CD8-positive, alpha-beta memory T cell (primary cell): ENCODE measurements at places on chromosomes 5 and 9. TPM values are rescaled to one million over a fixed set of nuclear protein-coding genes. Genes with fewer than 3 reads are reported as not detected.

DNA sequence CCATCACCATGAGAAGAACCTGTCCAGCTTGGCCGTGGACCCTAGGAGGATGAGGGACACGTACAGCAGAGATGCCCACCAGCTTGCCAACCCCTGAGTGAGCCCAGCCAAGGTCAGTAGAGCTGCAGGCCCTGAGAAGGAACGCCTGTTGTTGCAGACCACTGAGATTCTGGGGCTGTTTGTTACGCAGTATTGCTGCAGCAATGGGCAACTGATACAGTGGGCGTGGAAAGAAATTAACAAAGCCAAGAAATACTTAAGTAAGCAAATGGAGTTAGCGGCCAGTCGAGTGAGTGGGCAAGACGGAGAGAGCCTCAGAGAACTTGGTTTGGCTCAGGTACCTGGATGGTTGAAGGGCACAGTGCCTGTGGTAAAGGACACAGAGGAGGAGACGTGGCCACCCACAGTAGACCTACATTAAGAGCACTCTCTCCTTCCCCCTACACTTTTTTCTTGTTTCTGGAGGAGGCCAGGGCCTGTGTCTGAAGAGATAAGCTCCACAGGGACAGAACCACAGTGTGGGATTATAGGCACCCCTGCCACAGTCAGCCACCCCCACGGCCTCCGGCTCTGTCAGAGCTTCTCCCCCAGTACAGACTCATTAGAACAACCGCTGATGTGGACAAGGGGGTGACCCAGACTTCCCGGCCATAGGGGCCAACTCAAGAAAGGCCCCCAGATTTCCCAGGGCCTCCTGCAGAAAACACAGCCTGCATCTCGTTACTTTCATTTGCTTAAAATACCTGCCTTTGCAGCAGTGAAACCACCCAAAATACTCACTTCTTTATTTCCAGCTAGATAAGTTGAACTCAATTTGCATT lies 40.1 kb upstream of the GRHPR start:
- DNase-seq, result no peak

DNA sequence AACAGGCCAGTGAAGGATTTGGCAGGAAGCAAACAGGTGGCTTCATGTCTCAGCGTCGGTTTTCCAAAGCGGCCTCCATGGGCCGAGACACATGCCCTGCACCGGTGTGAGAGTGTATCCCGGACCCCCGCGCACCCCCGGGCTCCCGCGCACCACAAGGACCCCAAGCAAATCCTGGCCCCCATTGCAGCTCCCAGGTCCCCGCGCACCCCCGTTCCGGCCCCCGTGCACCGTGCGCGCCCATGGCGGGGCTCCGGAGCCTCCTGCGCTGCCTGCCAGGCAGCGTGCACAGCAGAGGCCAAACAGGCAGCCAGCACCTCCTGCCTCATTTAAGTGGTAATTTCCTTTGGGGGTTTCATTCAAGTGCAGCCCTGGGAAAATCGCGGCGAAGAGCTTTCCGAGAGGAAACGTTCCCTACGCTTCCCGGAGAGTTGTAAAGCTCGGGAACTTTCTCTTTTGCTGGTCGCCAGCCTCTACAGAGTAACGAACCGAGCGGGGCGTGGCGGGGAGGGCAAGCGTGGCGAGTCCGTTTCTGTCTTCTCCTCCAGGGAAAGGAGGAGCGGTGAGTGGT lies 145.5 kb upstream of the SLC24A2 start:
- no peak for DNase-seq

- DNase-seq, result no peak
Observed at GRCh38 chr5:54528633-54529209, 11.2 kb downstream of the SNX18 start.

- no peak for DNase-seq
Observed at GRCh38 chr5:135615581-135616260, 36.9 kb upstream of the CXCL14 start.

DNA sequence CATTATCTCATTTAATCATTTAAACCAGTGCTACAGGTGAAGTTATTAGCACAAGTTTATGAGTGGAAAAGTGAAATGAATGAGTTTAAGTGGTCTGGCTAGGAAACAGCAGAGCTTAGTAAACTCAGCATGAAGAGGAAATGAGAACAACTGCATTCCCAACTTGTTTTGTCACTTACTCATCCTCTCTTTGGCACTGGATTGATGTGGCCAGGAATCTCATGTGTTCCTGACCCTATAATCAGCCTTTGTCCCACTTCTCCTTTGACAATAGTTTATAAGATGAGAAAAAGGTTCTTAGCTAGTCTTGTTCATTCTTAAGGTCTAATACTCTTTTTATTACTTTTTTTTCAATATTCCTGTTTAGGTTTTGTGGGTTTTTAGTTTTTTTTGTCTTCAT lies 559.2 kb upstream of the TLE4 start:
- no peak for DNase-seq

DNA sequence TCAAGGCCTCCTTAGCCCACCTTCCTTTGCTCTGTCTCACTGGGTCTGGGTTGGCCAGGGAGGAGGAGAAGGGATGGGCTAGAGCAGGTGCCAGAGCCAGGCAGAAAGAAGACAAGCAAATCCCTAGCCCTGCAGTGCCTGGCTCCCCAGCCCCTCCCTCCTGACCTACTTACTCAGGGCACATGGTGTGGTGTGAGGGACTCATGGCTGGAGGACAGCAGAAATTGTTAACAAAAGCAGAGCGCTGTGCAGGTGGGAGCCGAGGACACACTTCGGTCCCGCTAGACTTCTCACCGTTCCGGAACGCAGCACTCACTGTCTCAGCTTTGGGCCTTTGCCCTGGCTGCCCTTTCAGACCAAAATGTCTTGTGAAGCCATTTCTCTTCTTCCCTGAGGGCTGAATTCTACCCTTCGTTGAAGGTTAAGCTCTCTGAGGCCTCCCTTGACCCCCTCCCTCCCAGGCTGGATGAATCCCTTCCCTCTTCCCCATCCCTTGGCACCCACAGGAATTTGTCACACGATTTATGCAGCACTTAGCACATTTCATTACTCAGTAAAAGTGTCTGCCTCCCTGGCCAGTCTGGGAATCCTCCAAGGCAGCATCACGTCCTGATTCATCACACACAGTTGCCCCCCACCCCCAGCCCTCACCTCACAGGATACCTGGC lies 263.9 kb upstream of the TRPC7 start:
- DNase-seq, result no peak

DNA sequence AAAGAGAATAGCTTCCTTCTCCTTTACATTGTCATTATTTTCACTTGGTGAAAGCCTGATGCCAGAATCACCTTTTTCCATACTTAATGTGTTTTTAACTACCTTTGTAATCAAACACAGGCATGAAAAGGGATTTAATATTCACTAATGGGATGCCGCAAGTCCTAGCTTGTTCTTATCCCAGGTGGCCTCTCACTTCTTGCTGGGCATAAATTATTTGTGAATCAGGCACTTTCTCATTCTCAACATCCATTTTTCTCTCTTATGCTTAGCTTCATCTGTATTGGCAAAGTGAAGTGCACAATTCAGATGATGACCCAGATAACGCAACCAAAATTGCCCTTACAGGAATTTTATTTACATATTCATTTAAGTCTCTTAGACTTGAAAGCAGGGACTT lies 10.9 kb downstream of the ACTL7B start:
- no peak for DNase-seq

DNA sequence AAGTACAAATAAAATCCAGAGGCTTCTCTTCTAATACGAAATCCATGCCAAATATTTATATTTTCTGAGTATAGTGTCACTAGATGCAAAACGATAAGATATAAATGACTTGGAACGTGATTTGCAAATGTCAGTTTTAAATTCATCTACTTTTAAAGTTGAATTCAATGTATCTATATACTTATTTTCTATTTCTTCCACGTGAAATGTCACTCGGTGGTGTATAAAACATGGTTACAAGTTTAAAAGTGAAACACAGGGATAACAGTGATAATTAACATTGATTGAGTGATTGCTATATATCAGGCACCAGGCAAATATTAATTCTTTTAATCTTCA lies 54.8 kb downstream of the HINT1 start:
- no peak for DNase-seq

DNA sequence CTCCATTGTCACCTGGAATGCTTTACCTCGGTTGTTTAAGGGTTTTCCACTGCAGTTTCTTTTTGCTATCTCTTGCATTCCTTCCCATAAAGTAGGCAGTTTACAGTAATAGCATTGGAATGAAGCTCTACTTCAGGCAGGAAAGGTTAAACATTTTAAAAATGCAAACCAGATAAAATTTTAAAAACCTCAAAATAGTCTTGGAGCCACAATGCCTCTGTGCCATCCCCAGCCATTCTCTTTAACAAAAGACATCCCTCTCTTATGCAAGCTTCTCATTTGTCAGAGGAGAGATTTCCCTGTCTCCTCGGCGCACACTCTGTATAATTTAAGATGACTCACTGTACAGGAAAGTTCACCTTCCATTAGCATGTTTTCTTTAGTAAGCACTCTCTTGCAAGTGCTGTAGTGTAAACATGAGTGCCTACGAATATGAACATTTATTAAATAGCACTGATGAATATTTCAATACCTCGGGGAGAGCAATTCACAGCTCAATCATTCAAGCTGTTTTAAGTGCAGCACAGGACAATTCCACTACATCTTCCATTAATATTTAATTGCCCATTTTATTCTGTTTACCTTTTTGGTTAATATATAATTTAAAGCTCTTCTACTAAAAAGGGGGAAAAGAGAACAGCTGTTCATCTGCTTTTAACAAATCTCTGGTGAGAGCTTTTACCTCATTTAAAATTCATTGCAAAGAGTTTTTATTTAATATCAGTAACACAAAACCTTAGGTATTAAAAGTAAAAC lies 343.6 kb downstream of the SPATA31D1 start:
- no peak for DNase-seq

DNA sequence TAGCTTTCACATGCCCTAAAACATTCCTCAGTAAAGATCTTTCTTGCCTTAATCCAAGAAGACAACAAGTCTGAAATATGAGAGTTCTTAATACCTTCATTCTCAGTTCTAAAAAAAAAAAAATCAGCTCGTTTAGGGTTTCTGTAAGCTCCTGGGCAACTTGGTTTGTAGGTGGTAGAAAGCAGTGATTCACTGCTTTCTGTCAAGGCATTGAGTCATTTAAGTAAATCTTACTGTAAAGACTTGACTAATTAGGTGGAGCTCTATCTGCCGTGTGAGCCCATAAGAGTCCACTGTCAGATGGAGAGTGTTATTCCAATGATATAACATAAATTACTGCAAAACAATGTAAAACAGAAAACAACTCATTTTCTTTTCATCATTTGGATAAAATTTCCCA lies 56.1 kb upstream of the MAST4 start:
- DNase-seq, result no peak

DNA sequence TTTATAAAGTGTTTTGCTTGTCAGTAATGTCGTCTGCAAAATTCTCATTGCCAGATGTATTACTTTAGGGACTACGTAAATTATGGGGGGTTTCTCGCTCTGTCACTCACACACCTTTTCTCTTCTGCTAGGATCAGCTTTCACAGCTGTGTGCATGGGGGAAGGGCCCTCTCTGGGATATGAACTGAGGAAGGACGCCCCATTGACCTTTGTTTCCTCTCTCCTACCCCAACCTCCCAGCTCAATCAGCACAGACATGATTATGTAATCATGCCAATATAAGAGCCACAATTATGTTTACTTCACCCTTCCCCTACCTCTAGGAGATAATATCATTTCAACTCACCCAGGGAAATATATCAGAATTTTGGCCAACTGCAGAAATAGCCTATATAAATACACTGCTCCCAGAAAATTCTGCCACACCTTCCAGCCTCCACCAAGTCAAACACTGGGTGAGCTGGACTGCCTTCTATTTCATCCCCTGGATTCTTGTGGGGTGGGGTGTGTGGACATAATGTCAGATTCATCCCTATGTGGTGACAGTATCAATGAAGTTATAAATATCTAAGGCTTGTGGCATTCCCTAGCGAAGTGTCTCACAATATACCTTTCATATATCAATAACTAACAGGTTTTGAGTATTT lies 12.6 kb upstream of the SEMA5A start:
- no peak for DNase-seq

DNA sequence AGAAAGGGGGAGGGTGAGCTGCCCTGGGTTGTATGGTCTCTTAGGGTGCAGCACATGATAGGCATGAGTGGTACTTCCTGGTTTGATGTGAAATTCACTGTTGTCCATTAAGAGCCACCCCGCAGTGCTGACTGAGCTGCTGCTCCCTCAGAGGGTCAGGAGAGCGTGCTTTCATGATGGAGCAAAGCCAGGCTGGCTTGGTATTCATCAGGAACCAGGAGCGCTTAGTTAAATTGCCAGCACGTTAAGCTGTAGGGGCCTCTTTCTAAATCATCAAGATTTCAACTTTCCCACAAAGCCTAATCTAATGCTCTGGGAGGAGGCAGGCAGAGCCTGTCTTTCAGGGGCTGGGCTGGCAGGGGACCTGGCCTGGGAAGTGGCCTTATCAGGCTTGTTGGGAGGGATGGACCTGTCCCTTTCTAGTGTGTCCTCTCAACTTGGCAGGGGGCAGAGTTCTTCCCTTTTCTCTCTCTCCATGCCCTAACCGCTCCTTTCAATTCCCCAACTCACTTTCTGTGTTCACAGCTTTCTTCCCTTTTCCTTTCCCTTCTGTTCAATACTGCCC lies 7.9 kb downstream of the CYSTM1 start:
- DNase-seq, result no peak

DNA sequence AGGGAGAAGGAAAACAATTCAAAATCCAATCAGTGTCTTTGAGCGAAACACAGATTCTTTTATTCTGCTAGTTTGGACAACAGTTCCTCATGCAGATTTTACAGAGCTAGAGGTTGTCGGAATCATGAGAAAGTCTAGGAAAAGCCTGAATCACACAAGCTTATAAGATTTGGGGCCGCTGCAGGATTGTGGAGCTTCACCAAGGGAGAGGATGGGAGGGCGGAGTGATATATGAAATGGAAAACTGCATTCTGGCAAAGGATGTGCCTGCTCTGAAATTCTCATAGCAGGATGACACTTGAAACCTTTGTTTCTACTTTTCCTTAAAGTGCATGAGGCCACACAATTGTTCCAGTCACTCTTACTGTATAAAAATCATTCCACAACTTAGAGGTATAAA lies 134.3 kb downstream of the OR2K2 start:
- DNase-seq, result no peak

DNA sequence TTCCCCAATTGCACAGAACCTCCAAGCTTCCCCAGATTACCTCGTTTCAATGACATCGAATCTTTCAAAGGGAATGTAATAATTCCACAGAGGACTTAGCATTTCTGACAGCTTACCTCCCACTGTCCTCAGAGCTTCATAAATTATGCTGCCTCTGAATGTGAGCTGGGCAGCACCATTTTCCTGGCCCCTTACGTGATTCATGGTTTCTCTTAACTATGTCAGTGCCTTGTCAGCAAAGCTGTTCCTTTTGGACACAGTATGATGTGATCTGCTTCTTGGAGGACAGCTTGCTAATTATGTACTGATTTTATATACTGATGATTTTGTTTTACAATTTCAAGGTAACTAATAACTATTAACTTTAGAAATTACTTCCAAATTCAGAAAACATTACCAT lies 27.7 kb upstream of the SSBP2 start:
- DNase-seq, result no peak

The LMX1B gene
- not detected for total RNA-seq

The SEMA5A gene
- not detected for total RNA-seq

The SPATA24 gene
- total RNA-seq, result 3.6 TPM

The SH3RF2 gene
- 0.09 TPM for total RNA-seq

The FOXE1 gene
- total RNA-seq, result 0.07 TPM

The PTPRD gene
- 0.02 TPM for total RNA-seq

The ADRB2 gene
- 2.1 TPM for total RNA-seq

The ACER2 gene
- total RNA-seq, result 2.7 TPM

The IFNA2 gene
- total RNA-seq, result not detected

The IFNB1 gene
- total RNA-seq, result not detected

The MLANA gene
- not detected for total RNA-seq
